ENCODE measurements at places on chromosomes 3 and 15.

DNA sequence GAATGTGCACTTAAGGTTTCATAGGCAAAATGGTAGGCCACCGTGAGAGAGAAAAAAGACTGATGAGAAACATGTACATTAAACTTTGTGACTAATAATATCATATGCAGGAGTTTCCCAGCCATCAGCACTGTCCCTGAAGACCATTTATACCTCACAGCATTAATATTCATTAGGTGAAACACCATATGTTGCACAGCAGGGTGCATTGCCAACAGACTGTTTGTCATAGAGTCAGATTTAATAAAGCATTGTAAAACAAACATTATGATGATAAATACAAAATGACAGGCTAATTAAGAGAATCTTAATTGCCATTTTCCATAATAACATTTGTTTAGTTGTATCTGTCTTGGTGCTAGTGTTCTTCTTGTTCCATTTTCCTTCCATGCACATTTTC lies 578.3 kb downstream of the EPHA3 start:
- DNase-seq, result no peak

- no peak for DNase-seq
Observed at GRCh38 chr3:49016414-49017228, 1.8 kb downstream of the DALRD3 start.

DNA sequence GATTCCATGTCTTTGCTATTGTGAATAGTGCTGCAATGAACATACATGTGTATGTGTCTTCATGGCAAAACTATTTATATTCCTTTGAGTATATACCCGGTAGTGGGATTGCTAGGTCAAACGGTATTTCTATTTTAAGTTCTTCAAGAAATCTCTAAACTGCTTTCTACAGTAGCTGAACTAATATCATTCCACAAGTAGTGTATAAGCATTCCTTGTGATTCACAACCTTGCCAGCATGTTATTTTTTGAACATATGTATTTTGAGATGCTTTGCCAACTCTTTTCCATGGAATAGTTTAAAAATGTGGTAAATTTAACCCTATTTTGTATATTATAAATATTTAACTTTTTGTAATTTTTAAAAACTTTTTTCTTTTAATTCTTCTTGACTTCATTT lies 592.7 kb upstream of the NAALADL2 start:
- DNase-seq, result no peak

GRCh38 chr3:32423534-32423933 lies 31.9 kb downstream of the CMTM7 start:
- DNase-seq, result no peak

GRCh38 chr3:41111011-41111410 lies 88.3 kb upstream of the CTNNB1 start:
- no peak for DNase-seq

DNA sequence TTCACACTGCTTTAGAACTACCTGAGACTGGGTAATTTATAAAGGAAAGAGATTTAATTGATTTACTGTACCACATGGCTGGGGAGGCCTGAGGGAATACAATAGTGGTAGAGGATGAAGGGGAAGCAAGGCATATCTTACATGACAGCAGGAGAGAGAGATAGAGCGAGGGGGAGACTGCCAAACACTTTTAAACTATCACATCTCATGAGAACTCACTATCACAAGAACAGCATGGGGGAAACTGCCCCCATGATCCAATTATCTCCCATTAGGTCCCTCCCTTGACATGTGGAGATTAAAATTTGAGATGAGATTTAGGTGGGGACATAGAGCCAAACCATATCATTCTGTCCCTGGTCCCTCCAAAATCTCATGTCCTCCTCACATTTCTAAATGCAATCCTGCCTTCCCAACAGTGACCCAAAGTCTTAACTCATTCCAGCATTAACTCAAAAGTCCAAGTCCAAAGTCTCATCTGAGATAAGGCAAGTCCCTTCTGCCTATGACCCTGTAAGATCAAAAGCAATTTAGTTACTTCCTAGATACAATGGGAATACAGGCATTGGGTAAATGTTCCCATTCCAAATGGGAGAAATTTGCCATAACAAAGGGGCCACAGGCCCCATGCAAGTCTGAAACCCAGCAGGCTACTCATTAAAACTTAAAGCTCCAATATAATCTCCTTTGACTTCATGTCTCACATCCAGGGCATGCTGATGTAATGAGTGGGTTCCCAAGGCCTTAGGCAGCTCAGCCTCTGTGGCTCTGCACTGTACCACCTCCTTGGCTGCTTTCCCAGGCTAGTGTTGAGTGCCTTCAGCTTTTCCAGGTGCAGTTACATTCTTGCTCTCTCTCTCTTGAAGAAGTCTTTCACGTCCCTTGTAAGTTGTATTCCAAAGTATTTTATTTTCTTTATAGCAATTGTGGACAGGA lies 481.7 kb upstream of the TGFBR2 start:
- no peak for DNase-seq

DNA sequence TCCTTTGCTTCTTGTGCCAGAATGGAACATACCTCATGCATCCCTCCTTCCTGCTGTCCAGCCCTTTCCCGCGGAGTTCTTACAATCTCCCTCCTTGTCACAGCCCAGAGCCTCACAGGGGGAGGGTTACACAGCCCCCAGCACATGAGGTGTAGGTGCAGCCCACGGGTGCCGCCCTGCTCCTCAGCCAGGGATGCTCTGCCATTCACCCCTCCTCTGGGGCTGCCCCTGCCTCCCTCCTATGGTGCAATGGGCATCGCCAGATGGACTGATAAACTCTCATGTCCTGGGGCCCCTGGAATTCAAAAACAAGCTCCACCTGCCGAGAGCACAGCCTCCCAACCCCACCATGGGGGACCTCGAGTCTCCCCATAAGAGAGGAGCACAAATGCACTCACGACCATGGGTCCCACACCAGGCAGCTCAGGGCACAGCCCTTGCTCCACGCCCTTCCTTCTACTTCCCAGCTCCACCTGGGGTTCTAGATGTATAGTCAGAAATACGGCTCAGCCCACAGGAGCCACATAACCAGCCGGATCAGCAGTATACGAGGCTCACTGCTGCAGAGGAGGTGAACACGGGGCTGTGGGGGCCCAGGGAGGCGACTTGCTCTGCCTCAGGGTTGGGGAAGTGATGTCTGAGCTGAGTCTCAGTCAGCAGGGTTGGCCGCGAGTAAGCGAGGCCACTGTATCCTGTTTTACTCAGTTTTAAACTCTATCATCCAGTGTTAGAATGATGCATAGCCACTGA lies 269.7 kb upstream of the LYSMD4 start:
- DNase-seq, result no peak

- DNase-seq, result no peak
Observed at GRCh38 chr3:65526656-65527055, 512.1 kb downstream of the MAGI1 start.

All from foreskin melanocyte (primary cell).